ENCODE measurements at places on chromosomes 13 and 19.

- DNase-seq: no peak
These were observed 3.4 kb downstream of the POSTN start for GRCh38 chr13:37595162-37595561.

- DNase-seq: no peak
These were observed 790.3 kb upstream of the SLITRK1 start for GRCh38 chr13:84672616-84673015.

DNA sequence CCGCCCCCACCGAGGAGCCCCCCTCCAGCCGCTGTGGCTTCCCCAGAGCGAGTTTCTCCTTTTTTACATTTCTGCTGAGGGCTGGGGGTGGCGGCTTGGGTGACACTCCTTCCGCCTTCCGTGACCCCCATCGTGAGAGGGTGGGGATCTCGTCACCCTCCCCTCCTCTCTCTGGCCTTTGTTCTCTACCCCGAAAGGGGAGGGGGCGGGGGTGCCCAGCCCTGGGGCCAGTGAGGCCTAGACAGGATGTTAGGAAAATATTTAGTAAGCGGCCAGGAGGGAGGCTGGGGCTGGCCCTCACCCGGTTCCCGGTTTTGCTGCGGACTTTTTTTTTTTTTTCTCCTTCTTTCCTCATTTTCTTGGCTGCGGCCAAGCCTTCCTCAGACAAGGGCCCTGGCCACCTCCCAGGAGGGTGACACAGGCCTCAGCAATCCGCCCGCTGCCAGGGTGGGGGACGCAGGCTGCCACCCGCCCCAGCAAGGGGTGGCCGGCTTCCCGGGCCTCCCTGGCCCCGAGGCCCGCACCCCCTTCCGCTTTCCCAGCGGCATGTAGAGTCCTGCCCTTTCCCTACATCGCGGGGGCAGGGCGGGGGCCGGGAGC lies 3.9 kb downstream of the MIDN start:
- DNase-seq: peak; percentile 50

GRCh38 chr19:5369962-5370367 lies 29.4 kb upstream of the PTPRS start:
- no peak for DNase-seq

DNA sequence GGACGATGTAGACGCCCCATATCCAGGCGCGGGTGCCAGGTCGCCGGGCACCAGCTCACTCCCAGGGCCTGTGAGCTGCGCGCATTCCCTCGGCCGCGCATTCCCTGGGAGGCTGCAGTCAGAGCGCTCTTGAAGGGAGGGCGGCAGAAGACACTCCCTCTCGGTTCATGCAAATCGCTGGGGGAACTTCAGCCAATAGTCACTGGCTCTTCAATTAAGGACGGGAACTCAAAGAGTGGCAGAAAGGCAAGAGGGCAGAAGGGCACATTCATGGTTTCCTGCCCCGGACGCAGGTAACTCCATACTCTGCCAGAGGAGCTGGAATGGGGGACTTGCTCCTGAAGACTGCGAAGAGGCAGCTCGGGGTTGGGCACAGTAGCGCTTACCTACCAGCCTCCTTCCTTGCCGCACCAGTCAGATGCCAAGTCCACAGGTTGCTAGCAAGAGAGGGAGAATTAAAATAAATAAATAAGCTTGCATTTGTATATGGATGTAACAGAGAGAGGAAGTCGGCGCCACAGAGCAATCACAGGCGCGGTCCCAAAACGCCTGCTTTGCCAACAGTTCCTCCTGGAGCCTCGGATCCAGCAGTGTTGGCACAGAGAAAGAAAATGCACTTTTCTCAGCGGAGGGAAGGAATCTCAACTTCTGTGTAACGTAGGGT lies 459 bp downstream of the PCDH20 start:
- peak; percentile 16 for DNase-seq

DNA sequence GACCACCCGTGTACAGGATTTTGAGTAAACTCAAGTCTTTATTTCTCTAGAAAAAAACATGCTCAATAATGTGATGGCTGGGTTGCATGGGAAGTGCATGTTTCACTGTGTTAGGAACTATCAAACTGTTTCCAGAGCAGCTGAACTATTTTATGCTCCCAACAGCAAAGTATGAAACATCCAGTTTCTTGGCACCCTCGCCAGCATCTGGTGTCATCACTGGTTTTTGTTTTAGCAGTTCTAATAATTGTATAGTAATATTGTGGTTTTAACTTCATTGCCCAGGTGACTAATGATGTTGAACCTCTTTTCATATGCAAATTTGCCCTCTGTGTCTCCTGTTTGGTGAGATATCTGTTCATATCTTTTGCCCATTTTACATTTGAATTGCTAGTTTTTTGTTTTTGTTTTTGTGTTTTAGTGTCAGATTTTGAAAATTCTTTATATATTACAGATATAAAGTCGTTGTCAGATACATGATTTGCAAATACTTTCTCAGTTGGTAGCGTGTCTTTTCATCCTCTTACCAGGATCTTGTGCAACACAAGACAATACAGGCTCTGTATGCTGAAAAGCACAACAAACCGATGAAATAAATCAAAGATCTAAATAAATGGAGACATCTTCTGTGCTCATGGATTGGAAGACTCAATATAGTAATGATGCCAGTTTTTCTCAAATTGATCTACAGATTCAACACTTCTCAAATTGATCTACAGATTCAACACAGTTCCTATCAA lies 87.8 kb downstream of the IPO5 start:
- no peak for DNase-seq

- DNase-seq: no peak
These were observed 24.7 kb downstream of the IRS2 start for GRCh38 chr13:109761695-109762094.

- no peak for DNase-seq
These were observed 2.1 kb upstream of the RAVER1 start for GRCh38 chr19:10335352-10335985.

GRCh38 chr13:54445453-54445852 lies 1416.8 kb downstream of the OLFM4 start:
- DNase-seq: no peak

- DNase-seq: no peak
These were observed 27.9 kb downstream of the FAM124A start for GRCh38 chr13:51249770-51250741.

DNA sequence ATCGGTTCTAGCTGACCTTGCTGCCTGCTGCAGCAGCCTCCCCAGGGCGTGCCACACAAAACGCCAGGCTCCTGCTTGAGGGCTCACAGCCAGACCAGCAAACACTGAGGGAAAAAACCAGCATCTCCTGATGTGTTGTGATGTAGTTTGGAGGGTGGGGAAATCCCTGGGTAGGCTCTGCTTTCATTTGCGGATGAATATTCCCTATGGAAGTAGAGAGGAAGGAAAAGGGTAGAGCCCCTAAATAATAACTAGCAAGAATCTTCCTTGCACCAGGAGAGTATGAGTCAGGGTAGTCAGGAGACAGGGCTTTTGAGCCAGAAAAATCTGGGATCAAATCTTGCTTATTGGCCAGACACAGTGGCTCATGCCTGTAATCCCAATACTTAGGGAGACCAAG lies 545.3 kb downstream of the RFC3 start:
- no peak for DNase-seq

- no peak for DNase-seq
These were observed 66.0 kb downstream of the PCCA start for GRCh38 chr13:100154842-100155416.

DNA sequence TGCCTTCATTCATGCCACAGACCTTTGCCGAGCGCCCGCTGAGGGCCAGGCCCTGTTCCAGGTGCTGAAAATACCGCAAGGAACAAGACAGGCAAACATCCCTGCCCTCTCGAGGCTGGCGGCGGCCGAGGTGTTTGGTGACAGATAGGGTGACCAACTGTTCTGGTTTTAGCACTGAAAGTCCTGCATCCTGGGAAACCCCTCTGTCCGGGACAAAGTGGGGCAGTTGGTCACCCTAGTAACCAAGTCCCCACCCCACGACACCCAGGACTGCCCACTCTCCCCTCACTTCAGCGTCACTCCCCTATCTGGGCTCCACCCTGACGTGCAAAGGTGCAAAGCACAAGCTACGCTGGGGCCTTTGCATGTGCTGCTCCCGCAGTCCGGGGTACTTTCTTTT lies 17.3 kb downstream of the ZBTB7A start:
- DNase-seq: no peak

DNA sequence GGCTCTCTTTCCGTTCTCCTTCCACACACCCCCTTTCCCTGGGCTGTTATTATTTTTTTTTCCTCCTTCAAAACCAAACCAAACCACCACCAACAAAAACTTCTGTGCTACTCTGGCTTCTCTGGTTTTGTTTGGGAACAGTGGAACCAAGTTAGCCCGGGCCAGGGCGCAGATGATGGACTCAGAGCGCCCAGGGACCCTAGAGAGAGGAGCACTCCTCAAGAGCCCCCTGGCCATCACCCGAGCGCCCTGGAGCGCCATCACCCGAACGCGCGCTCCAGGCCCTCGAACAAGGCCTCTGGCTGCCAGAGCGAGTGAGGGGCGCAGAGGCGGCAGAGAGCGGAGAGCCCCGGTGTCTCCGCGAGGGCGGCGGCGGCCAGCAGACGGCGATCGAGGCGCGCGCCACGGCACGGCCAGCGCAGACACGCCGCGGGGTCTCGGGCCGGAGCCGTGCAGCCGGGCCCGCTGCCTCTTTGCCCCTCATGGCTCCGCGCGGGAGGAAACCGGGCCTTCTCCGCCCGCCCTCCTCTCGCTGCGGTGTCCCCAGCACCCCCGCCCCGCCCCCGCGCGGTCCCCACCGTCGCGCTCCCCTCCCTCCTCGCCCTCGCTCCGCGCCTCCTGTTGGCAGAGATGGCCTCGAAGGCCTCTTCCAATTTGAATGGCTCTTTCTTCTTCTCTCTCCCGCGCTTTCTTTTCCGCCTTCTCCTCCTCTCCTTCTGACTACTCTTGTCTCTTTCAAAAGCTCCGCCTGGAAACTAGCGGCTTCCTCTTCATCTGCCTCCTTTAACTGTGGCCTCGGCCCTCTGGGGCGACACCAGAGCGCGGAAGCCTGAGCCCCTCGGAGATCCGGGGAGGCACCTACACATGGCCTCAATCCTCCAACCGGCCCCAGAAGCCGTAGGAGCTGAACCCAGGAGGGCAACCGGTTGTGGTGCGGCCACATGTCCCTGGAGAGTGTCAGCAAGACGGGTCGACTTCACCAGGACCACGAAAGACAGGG lies 4.1 kb upstream of the SOX1 start:
- DNase-seq: no peak

GRCh38 chr19:51781999-51782398 lies 13.0 kb upstream of the FPR3 start:
- DNase-seq: no peak

DNA sequence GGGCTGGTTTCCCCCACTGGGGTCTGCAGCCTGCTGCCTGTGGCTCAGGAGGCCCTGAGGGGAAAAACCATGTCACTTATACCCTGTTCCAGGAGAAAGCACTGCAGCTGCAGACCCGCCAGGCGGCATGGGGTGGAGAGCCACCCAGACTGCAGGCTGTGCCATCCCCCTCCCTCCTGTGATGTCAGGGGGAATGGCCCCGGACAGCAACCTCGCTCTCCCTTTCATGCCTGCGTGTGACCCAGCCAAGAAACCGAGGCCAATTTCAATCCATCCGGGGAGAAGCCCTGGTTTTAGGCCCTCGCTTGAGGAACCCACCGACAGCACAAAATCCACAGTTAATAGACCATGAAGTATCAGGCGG lies 37.2 kb upstream of the MATK start:
- no peak for DNase-seq

DNA sequence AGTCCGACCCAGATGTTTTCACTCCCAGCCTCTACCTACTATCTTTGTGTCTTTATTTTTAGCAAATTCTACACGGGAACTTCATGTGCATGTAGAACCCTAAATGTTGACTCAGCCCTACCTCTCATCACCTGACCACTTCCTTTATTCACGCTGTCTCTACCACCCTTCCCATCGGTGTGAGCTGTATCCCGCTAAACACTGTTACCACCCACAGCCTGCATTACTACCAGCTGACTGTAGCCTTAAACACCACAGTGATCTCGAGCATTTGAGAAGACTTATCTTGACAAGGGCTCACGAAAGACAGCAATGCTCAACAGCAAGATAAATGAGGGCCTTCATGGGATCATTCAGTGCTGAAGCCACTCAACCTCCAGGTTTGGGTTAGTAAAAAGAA lies 15.1 kb downstream of the NCR1 start:
- no peak for DNase-seq
